ENCODE measurements at places on chromosomes 1 and 21. TPM values are rescaled to one million over a fixed set of nuclear protein-coding genes. Genes with fewer than 3 reads are reported as not detected.

XCL1 gene
- not detected for total RNA-seq

DNA sequence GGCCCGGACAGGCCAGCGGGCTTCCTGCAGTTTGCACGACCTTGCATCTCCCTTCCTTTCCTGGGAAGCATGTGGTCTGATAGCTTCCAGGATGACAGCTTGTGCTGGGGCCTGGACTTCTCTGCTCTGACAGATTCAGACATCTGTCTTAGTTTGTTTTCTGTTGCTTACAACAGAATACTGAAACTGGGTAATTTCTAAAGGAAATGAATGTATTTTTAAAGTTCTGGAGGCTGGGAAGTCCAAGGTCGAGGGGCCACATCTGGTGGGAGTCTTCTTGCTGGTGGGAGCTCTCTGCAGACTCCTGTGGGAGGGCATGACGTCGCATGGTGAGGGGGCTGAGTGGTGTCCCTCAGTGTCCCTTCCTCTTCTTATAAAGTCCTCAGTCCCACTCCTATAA, 35.3 kb upstream of the TENT5B start:
- H3K36me3 ChIP-seq: no peaks in the 10 kb centered on the region
- DNase-seq: no peak
- no peak overlapping the region for H3K4me3 ChIP-seq
- no peak overlapping the region for H3K27ac ChIP-seq
- peaks cover 2% of the 10 kb centered on the region for H3K4me1 ChIP-seq

DNA sequence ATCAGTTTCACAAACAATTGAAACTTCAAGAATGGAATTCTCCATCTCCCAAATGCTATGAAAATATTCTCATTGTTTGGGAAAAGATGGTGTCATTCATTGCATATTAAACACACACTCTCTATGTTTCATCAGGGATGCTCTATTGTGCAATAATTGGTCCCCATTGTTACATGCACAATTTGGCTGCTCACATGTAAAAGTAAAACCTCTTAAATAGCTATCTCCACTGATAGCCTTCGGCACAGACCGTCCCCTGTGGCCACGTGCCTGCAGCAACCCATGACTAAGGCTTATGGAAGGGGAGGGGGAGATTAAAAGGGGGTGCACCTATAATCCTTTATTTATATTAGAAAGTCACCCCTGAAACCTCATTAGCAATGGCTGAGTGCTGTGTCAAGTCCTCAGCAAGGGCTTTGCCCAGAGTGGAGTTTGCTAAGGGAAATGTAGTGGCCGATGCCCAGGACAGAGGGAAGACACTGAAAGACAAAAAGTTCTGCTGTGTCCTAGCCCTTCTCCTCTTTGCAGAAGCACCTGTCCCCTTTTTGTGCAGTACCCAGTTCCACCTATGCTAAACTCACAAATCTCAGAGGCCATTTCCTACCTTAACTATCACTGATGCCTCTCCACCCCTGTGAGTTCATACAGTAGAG, 309.6 kb upstream of the ESRRG start:
- H3K4me3 ChIP-seq: no peak overlapping the region
- no peaks in the 10 kb centered on the region for H3K4me1 ChIP-seq
- no peaks in the 10 kb centered on the region for H3K27me3 ChIP-seq

DNA sequence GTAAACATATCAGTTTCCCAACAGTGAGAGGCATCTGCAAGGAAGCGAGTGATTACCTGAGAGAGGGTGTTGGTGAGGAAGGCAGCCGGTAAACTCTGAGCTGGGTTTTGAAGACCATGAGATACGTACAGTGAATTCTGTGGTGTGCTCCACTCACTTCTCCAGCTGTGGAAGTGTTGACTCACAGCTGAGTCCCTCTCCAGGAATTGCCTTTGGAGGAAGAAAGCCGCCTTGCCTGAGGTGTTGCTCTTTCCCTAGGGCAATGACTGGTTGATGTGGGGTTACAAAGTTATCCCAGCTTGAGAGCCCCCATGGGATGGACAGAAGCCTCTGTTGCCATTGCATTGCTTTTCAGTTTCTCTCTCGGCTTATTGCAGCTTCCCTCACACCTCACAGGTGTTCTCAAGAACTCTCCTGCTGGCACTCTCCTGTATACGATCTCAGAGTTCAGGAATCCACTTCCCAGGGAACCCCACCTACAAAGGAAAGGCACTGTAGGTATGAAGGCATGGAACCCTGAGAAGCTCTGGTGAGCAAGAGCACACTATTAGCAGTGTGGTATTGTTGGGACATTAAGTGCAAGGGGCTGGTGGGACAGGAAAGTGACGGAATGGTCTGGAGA, 10.8 kb downstream of the NHLH1 start:
- no peaks in the 10 kb centered on the region for H3K4me1 ChIP-seq
- DNase-seq: no peak
- H3K4me3 ChIP-seq: no peak overlapping the region
- peaks cover 2% of the 10 kb centered on the region for H3K27me3 ChIP-seq

GRCh38 chr1:86754265-86754974, 50.0 kb downstream of the SH3GLB1 start:
- no peaks in the 10 kb centered on the region for H3K36me3 ChIP-seq
- no peak for DNase-seq
- H3K27me3 ChIP-seq: no peaks in the 10 kb centered on the region
- H3K4me1 ChIP-seq: no peaks in the 10 kb centered on the region
- no peak overlapping the region for H3K4me3 ChIP-seq

PTPRF gene
- total RNA-seq: 45.2 TPM

DNA sequence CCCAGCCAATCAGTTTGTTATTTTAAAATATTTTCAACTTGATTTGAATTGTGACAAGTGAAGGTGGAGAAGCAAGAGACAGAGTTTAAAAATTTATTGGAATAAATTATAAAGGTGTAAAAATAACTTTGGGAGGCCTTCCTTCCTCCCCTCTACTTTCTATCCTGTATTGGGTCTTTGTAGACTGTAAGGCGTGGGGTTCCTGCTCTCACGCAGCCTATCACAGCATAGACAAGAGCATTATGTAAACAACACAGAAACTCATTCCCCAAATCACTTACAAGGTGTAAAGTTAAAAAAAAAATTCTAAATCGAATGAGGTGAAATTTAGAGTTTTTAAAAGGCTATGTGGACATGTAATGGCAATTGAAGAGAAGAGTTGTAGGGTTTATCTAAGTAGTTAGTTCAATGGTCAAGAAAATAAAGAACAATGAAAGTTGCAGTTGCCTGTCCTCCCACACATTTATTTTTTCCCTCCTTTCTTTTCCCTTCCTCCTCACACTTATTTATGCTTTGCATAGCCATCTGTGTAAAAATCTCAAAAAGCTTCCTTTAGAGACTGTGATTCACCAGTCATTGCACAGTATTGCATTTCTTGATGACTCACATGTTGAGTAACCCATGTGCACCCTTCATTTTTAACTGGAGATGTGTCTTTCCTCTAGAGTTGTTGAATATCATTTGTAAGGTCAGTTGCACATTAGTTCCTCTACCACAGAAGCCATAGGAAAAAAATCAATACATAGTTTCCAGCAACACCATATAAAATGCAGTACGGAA, 242.2 kb downstream of the PTPRC start:
- H3K27me3 ChIP-seq: no peaks in the 10 kb centered on the region
- no peaks in the 10 kb centered on the region for H3K36me3 ChIP-seq

KIF26B gene
- 6.9 TPM for total RNA-seq

DNA sequence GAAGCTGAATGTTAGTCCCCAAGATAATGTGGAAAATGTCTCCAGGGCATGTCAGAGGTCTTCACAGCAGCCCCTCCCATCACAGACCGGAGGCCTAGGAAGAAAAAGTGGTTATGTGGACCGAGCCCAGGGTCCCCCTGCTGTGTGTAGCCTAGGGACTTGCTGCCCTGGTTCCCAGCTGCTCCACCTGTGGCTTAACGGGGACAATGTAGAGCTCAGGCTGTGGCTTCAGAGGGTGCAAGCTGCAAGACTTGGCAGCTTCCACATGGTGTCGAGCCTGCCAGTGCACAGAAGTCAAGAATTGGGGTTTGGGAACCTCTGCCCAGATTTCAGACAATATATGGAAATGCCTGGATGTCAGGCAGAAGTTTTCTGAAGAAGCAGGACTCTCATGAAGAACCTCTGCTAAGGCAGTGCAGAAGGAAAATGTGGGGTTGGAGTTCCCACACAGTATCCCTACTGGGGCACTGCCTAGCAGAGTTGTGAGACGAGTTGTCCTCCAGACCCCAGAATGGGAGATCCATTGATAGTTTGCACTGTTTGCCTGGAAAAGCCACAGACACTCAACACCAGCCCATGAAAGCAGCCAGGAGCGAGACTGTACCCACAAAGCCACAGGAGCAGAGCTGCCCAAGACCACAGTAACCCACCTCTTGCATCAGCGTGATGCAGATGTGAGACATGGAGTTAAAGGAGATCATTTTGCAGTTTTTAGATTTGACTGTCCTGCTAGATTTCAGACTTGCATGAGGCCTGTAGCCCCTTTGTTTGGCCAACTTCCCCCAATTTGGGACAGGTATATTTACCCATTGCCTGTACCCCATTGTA, 204.9 kb downstream of the MRPL39 start:
- H3K27me3 ChIP-seq: no peaks in the 10 kb centered on the region
- no peak for DNase-seq
- no peak overlapping the region for H3K4me3 ChIP-seq
- H3K36me3 ChIP-seq: no peaks in the 10 kb centered on the region

SPRR2A gene
- not detected for total RNA-seq

BEST4 gene
- total RNA-seq: under 0.01 TPM

DNA sequence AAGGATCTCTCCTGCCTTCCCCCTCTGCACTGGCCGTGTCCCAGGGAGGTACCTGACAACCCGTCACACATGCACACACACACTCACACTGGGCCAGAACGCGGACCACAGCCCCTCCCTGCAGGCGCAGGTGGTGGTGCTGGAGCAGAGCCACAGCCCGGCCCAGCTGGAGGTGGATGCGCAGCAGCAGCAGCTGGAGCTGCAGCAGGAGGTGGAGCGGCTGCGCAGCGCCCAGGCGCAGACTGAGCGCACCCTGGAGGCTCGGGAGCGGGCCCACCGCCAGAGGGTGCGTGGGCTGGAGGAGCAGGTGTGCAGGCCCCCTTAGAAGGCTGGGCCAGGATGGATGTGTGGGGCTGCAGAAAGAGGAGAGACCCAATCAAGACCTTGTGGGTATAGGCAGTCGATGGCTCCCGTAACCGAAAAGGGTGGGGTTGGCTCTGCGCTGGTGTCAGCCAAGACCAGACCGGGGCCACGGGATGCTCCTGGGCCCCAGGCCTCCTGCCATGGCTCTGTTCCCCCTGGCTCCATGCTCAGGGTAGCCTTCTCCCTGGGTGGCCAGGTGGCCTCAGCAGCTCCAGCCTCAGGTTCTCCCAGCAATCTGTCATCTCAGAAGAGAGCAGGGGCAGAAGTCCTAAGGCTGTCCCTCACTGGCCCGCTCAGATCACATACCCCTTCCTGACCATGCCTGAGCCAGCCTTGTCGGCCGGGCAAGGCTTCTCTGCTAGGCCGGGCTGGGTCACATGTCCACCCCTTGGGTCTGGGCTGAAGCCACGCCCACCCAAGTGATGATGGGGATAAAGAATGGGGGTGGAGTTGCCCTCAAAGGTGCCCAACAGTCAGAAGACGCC, 8.9 kb downstream of the MFAP2 start:
- no peaks in the 10 kb centered on the region for H3K27me3 ChIP-seq
- peaks cover 3% of the 10 kb centered on the region for H3K4me1 ChIP-seq
- no peak overlapping the region for H3K4me3 ChIP-seq
- H3K27ac ChIP-seq: peak overlapping the region; percentile 8

- no peak overlapping the region for H3K4me3 ChIP-seq
- H3K27me3 ChIP-seq: no peaks in the 10 kb centered on the region
- H3K4me1 ChIP-seq: no peaks in the 10 kb centered on the region
- no peaks in the 10 kb centered on the region for H3K36me3 ChIP-seq
- no peak overlapping the region for H3K27ac ChIP-seq
These were observed 129.2 kb upstream of the PROX1 start for GRCh38 chr1:213858581-213858980.

DNA sequence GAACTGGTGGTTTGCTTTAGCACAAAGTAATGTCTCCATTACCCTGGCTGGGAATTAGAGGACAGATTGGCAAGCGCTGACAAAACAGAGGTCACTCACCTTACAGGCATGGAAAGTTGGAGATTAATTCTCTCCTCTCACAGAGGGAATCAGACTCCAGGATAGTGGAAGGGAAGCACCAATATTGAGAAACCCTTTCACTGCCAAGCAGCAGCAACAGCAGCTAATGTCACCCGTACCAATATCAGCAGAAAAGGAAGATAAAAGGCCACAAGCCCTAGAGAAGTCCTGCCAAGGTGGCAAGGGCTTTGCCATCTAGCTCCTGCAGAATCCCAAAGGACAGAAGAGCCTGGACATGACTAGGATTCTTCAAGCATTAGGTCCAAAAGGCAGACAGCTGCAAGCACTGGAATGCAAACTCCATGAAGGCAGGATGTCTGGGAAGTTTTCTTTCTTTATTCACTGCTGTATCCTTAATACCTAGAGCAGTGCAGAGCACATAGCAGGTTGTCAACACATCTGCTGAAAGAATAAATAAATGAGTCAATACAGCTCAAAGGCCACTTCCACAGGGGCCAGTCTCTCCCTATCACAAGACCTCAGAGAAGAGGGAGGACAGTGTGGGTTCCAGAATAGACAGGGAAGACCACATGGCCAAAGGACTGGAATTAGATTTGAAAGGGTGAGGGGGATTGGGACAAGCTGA, 57.2 kb downstream of the ERI3 start:
- H3K4me1 ChIP-seq: peaks cover 5% of the 10 kb centered on the region
- H3K27ac ChIP-seq: no peak overlapping the region
- no peak overlapping the region for H3K4me3 ChIP-seq
- peaks cover 5% of the 10 kb centered on the region for H3K36me3 ChIP-seq
- DNase-seq: no peak

RPE65 gene
- not detected for total RNA-seq

GRCh38 chr21:38267991-38268863, 11.4 kb downstream of the KCNJ15 start:
- H3K4me3 ChIP-seq: no peak overlapping the region
- H3K4me1 ChIP-seq: peaks cover 11% of the 10 kb centered on the region

KCND3 gene
- 2.3 TPM for total RNA-seq

S100A8 gene
- total RNA-seq: not detected

GRCh38 chr1:32426489-32427255, 32.4 kb upstream of the BSDC1 start:
- no peak for DNase-seq
- peaks cover 33% of the 10 kb centered on the region for H3K27me3 ChIP-seq
- H3K4me1 ChIP-seq: no peaks in the 10 kb centered on the region
- H3K27ac ChIP-seq: no peak overlapping the region
- H3K36me3 ChIP-seq: no peaks in the 10 kb centered on the region

DNA sequence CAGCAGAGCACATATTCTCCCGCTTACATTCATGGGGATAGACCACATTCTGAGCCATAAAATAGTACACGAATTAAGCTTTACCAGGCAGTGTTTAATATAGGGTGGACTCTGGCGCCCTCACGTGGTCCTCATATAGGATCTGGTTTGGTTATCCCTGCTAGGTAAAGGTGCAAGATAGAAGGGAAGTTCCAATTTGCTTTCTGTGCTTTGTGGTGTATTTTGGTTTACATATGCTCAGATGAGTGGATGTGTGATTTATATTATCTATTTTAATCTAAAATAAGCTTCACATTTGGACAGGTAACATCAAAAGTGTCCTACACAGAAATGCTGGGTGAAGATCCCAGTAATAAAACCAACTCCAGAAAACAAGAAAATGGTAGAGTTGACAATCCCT, 3.6 kb downstream of the CR1 start:
- DNase-seq: peak; percentile 44
- H3K27me3 ChIP-seq: peaks cover 25% of the 10 kb centered on the region
- no peaks in the 10 kb centered on the region for H3K4me1 ChIP-seq
- no peak overlapping the region for H3K27ac ChIP-seq
- H3K4me3 ChIP-seq: no peak overlapping the region
- no peaks in the 10 kb centered on the region for H3K36me3 ChIP-seq

GRCh38 chr1:51649593-51650091, 32.8 kb downstream of the OSBPL9 start:
- peaks cover 10% of the 10 kb centered on the region for H3K4me1 ChIP-seq
- no peak overlapping the region for H3K4me3 ChIP-seq
- H3K36me3 ChIP-seq: no peaks in the 10 kb centered on the region
- no peak overlapping the region for H3K27ac ChIP-seq
- no peak for DNase-seq
- no peaks in the 10 kb centered on the region for H3K27me3 ChIP-seq
